ENCODE measurements at places on chromosomes 1 and 21. TPM values are rescaled to one million over a fixed set of nuclear protein-coding genes. Genes with fewer than 3 reads are reported as not detected.

The PIGR gene
- not detected for total RNA-seq

The GPR37L1 gene
- 0.06 TPM for total RNA-seq

The RGS13 gene
- total RNA-seq = not detected

The KRTAP21-3 gene
- not detected for total RNA-seq

The AMPD1 gene
- total RNA-seq = not detected

The TTC22 gene
- not detected for total RNA-seq

The GBP5 gene
- not detected for total RNA-seq

The FCMR gene
- not detected for total RNA-seq

The TBX19 gene
- total RNA-seq = 1.3 TPM

The HTR6 gene
- not detected for total RNA-seq

The PTP4A2 gene
- total RNA-seq = 540 TPM

The CELF3 gene
- total RNA-seq = 0.17 TPM

The GBP6 gene
- total RNA-seq = not detected

The KAZN gene
- total RNA-seq = 9.1 TPM

The KANK4 gene
- total RNA-seq = not detected

The HLCS gene
- total RNA-seq = 20.4 TPM

The KLHDC9 gene
- 22.6 TPM for total RNA-seq

The SETD4 gene
- 31.6 TPM for total RNA-seq

The NAV1 gene
- 60.7 TPM for total RNA-seq

The TNN gene
- total RNA-seq = not detected

The DCST2 gene
- 2.0 TPM for total RNA-seq

The ZNF670 gene
- 22.1 TPM for total RNA-seq
